CD4-positive, alpha-beta T cell treated with Interferon gamma for 1 hour (primary cell): ENCODE measurements at places on chromosomes 16 and 17.

- DNase-seq: no peak
Observed at GRCh38 chr16:15967655-15968315, 18.4 kb downstream of the ABCC1 start.

DNA sequence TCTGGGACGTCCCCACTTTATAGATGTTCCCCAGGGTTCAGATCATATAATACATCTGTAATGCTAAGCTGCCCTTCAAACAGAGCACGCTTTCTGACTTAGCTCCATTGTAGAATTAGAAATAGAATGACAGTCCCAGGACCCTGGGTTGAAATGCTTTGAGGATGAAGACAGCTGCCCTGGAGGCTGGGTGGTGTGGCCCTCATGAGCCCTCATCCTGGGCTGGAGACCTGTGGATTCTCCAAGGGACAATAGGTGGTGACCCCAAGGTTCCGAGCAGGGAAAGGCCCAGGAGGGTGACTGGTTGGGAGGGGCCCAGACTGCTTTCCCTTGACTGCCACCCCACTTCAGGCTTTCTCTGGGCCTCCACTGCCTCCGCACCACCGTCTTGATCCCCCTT, 59.0 kb downstream of the CRISPLD2 start:
- DNase-seq: no peak

- DNase-seq: no peak
Observed at GRCh38 chr17:10116267-10116666, 82.1 kb downstream of the GAS7 start.

- no peak for DNase-seq
Observed at GRCh38 chr17:145671-146541, 8.5 kb downstream of the SCGB1C2 start.

DNA sequence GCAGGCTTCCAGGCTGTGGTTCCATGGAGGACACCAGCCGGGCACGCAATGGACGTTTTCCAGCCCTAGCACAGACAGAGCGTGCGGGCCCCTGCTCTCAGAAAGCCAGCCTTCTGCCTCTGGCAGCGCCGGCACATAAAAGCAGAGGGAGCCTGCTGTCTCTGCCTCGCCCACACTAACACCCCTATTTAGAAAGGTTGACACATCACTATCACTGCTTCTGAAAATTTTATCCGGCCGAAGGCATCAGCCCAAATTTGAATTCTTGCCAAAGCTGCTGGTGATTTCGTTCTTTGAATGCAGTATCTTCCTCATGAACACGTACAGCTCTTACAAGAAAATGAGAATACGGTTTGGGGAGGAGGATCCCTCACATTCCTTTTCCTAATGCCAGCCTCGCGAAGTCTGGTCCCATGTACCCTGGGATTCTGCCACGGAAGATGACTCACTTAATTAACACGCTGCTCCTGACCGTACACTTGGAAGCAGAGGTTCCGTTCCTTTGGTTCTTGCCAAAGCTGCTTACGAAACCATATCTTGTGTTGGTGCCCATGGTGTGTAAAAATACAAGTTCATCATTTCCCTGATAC, 1.3 kb upstream of the RAB11FIP3 start:
- DNase-seq: no peak

DNA sequence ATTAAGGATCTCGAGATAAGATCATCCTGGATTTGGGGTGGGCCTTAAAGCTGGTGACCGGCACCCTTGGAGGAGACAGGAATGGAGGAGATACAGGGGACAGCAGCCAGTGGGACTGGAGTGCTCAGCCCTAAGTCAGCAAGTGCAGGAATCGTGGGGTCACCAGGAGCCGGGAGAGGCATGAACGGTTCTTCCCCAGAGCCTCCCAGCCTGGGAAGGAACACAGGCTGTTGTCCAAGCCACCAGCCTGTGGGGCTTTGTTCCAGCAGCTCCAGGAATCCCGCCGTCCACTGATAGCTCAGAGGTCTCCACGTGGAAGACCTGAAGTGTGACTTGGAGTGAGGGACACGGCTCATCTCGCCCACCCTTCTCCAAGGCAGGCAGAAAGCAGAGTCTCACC, 2.5 kb upstream of the WDR45B start:
- no peak for DNase-seq

DNA sequence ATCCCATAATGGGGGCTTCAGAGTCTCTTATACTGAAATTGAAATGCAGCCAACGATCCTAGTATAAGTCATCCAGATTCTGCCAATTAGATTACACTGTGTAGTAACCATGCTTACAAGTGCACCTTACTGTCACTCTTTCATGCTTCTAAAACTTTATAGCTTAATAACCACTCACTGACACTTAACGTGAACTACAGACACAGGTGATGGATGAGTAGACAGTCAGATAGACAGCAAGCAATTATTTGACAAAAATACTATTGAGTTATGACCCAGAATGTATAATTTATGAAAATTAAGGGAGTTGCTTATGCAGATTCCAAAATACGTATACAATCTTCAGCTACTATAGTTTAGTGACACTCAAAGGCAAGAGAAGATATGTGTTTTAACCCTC, 6.3 kb downstream of the CDH8 start:
- no peak for DNase-seq

DNA sequence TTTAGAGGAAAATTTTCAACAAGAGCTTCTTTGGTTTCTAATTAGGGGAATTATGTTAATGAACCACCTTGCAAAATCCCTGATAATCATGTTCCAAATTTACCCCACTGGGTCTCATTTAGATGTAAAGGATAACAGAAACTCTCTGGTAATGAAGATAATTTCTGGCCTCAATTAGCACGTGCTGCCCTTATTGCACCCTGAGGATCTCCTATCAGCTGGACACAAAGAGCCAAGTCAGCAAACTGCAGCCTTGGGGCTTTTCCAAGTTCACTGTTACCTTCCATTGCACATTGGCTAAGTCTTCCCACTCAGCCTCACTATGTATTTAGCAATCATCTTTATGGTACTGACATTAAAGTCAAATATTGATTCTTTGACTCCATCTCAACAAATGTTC, 78.1 kb downstream of the GP2 start:
- no peak for DNase-seq

GRCh38 chr17:10233161-10233560, 34.8 kb upstream of the GAS7 start:
- DNase-seq: no peak

DNA sequence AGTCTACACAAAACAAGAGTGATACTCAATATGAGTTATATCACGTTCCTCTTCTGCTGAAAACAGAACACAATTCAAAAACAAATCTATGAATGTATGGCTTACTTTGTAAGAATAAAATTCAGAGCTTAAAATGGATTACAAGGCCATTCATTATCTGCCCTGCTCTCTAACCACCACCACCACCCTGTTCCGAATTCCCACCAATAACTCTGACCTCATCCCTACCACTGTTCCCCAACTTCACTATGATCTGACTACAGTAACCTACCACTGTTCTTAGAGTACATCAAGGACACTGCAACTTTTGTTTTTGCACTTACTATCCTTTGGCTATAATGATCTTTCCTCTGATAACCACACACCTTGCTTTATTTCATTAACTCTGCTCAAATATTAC, 21.3 kb downstream of the FBXL20 start:
- DNase-seq: no peak

DNA sequence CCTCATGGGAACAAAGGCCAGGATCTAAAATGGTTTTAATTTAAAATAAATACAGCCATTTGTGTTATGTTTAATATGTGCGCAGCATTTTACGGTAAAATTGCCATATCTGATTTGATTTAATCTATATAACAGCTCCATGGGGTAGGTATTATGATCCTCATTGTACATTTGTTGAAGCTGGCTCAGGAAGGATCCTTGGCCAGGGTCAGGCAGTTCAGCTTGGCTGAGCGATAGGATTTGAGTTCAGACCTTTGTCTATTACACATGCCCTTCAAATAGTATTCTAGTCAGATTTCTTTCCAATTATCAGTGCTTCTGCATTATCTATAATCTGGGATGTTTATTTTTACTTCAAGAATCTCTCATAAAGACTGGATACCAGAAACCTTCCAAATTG, 950.4 kb upstream of the EEF2KMT start:
- no peak for DNase-seq

GRCh38 chr16:50568187-50568815, 20.1 kb downstream of the NKD1 start:
- DNase-seq: no peak

DNA sequence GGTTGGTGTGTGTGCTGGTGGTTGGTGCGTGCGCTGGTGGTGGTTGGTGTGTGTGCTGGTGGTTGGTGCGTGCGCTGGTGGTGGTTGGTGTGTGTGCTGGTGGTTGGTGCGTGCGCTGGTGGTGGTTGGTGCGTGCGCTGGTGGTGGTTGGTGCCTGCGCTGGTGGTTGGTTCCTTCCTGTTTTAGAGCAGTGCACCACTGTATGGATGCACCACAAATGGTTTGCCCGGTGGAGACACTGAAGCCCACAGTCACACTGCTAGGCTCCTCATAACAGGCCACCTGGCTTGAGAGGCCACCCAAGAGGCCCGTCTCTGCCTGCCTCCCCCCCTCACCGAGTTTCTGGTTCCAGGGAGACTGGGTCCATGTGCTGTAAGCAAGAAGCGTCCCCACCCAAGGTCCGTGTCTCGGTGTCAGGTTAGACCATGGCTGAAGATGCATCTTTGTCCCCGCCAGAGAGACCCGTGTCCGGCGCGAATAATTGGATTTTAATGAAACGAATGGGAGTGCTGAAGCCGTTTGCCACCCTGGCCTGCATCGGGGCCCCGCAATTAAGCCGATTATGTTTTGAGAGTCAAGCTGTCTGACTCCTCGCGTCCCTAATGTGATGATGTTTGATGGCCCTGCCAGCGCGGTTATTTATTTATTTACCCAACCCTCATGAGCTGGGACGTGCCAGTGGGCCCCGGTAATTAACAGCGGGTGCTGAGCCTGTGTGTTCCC, 161.3 kb upstream of the GSE1 start:
- no peak for DNase-seq

DNA sequence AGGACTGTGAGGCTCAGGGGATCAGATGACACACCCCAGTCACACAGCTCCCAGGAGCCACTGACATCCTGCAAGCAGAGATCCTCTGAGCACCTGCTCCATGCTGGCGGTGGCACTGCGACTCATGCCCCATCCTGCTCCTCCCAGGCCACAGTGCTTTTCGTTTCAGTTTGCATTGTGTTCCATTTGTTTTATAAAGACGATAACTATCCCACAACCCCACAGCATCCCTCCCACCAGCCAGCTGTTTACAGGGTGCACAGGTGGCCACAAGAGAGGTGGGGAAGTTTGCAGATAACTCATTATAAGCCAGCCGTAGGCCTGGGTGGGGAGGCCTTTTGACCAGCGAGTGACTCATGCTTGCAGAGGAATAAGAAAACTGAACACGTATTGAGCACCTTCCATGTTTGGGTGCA, 28.2 kb downstream of the BCO1 start:
- DNase-seq: no peak

DNA sequence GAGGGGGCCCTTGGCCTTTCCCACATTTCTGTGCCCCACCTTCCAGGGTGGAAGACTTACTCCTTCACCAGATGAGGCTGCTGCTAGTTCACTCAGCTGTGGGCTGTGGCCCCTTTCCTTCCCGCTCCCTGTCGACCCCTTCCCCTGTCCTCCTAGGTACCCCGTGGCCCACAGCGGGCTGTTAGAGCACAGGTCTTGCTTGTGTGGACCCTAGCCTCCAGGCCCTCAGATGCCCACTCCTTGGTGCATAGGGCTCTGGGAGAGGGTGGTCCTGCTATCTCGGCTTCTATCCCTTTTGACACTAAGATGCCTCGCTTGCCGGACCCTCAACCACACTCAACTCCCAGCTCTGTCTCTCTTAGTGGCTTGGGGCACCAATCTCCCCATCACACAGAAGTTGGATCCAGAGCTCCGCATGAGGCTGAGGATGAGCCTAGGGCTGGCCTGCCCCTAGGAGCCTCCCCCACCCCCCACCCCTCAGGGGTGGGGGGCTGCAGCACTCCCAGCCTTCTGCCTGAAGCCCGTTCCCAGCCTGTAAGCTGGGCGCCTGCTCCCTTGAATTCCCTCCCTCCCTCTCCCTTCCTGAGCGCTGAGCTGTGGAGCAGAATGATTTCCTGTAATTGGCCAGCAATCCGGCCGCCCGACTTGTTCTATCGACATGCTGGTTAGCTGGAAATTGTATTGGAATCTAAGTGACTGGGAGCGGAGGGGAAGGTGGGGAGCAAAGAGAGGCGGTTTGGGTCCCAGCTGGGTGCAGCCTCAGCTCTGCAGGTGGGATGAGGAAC, 30.9 kb downstream of the DCAKD start:
- DNase-seq: no peak

DNA sequence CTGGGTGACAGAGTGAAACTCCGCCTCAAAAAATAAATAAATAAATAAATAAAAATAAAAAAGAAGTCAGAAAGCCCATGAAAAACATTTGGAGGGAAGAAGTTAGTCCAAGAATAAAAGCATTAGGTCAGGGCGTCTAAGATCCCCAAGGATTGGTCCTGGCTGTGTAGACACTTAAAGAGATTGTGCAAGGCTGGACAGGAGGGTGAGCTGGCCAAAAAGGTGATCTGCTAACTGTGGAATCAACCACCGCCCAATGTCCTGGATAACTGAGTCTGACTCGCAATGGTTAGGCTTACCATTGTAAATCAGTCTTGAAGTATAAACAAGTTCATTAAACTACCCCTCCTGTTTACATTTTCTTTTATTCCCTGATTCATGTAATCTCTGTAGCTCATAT, 8.8 kb upstream of the ABCA8 start:
- no peak for DNase-seq

DNA sequence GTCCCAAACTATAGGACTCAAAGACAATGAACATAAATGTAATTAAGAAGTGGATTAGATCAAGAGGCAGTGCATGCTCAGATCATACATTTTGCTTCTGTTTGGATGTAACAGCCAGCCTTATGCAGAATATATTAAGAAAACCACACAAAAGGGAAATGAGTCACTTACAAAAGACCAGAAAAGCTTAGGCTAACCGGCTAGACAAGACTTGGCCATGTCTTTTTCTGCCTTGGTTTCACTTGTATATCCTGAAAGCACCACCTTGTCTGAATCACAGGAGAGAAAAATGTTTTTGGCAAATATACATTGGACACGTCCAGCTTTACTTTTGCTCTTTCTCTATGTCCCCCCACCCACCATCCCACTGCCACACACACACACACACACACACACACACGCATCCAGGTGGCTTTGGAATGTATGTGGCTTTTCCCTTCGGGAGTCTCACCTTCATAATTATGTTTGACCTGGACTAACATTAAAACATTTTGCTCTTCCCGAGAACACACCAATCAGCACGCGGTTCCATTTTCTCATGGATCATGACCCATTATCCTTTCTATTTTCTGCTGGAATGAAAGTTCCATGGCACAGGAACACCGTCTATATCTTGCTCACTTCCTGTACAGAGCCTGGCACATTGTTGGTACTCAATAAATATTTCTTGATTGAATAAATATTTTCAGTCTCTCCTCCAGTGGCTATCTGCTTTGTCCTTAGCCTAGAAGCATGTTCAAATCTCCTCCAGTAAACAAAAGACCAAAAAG, 64.6 kb downstream of the CDK5R1 start:
- no peak for DNase-seq
